Effector memory CD8-positive, alpha-beta T cell (primary cell): ENCODE measurements at places on chromosomes 4 and X.

DNA sequence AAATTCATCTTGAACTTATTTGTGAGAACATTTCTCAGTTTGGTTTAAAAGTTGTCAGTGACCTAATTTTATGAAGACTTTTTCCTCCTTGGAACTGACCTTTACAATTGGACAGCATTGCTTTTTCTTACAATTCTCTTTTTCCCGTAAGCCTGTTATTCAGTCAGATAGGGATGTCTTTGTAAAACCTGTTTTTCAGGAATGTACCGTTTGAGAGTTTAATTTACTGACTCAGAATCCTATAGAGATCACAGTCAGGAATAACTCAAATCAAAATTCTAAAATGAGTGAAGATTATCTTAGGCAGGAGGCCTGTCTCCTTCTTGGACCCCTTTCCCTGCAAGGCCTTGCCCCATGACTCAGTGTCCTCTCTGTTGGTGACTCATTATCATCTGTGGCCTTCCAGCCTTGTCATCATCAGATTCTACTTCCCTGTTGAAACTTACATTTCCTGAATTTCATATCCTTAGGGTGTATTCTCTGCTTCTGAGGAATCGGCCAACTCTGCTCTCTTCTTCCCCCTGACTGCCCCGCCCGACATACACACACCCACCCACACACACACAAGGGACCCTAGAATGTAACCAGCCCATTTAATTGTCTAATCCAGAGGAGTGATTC, 99.8 kb downstream of the ARHGAP10 start:
- no peak for DNase-seq

GRCh38 chr4:25970691-25971432, 56.8 kb downstream of the SMIM20 start:
- no peak for DNase-seq

GRCh38 chrX:134898440-134898839, 92.4 kb upstream of the SMIM10 start:
- no peak for DNase-seq

GRCh38 chr4:95957054-95957453, 117.2 kb downstream of the PDHA2 start:
- no peak for DNase-seq

- DNase-seq: no peak
Observed at GRCh38 chr4:76546759-76547742, 112.0 kb downstream of the SHROOM3 start.

- DNase-seq: no peak
Observed at GRCh38 chr4:24862073-24862751, 50.6 kb downstream of the CCDC149 start.

DNA sequence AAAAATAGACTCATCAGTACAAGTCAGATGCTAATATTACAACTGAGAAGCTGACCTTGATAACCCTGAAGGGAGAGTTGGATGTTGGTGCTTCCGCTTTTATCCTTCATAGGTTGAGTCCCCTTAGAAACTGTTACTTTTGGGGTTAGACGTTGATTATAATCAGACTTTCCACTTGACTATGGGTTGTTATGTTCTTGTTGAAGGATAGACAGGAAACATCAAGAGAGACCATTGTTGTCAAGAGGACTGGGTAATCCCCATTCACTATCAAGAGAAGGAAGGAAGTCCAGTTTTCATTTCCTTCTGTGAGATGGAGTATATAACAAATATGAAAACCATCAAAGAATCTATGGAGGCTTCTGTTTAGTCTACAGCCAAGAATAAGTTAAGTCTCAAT, 229.9 kb upstream of the AFF2 start:
- no peak for DNase-seq

GRCh38 chr4:151325949-151326246, 493 bp upstream of the SH3D19 start:
- no peak for DNase-seq

GRCh38 chr4:119314356-119314755, 7.6 kb downstream of the FABP2 start:
- DNase-seq: no peak

DNA sequence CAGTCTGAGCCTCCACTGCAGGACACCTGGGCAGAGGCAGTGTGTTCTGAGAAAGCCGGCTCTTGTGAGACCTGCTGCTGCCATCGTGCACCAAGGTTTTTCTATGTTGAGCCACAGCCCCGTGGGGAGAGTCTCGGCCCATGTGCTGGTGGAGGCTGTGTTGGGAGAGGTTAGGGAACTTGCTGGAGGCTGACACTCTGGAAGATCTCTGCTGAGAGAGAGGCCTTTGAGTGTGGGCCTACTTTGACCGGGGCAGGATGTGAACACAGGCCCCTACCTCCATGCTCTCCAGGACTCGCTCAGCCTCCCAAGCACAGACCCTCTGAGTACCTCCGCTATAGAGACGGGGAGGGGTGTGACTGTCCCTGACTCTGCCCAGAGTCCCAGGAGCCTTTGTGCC, 1.3 kb upstream of the S100P start:
- no peak for DNase-seq

- DNase-seq: peak; percentile 83
Observed at GRCh38 chr4:113547487-113548042, 214.0 kb downstream of the CAMK2D start.

DNA sequence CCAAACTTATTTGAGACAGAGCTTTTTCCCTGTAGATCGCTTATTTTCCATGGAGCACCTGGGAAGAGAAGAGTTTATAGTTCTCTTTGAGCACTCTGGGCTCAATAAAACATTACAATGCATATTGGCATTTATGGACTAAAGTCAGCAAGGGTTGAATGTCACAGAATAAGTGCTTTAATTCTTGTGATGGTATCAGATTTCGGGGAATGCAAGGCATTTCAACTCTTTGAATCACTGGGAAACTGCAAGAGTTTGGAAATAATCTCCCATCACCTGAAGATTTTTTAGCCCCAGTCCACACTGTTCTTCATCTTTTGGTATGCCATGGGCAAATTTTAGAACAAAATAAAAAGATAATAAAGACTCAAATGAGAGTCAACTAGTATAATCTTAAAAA, 111.5 kb upstream of the WDFY3 start:
- DNase-seq: no peak

DNA sequence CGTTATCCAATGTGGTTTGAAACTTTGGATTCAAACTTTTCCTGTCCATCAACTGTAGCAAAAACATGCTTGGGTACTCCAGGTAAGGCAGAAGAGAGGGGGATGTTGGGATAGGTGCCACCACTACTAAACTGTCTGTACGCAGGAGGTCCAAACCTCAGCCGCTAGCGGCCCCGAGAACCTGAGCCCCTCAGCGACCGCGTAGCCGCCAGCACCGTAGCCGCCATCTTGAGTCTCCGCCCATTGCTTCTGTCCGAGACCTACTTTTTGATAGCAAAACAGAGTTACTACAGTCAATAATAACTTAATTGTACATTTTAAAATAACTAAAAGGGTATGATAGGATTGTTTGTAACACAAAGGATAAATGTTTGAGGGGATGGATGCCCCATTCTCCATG, 119.9 kb upstream of the GRID2 start:
- no peak for DNase-seq

GRCh38 chrX:8879750-8880149, 78.6 kb upstream of the FAM9A start:
- DNase-seq: peak; percentile 1

DNA sequence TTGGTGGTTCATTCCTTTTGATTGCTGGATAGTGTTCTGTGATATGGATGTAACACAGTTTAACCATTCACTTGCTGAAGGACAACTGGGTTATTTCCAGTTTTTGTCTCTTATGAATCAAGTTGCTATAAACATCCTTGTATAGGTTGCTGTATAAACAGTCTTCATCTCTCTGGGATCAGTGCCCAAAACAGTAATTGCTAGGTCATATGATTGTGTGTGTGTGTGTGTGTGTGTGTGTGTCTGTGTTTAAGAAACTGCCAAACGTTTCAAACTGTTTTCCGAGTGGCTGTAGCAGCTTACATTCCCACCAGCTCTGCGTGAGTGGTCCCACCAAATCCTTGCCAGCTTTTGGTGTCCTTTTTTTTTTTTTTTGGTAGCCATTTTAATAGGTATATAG, 60.4 kb downstream of the F11 start:
- DNase-seq: no peak

DNA sequence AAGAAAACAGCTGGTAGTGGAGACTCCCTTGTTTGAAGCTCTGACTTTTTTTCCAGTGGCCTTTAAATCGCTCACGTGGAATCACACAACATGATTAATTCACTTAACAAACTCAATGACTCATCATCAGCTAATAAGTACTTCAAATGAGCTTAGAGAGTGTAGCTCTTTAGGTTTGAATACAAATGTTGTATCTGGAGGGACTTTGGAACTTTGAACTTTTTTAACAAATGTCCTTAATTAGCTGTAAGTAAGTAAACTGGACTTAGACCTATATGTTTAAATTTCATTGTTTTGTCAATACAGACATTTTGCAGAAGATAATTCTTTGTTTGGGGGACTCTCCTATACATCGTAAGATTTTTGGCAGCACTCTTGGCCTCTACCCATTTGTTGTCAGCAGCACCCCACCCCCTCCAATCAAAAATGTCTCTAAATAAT, 581.1 kb downstream of the SPRY1 start:
- no peak for DNase-seq

GRCh38 chr4:53371843-53372521, 5.5 kb upstream of the FIP1L1 start:
- no peak for DNase-seq

DNA sequence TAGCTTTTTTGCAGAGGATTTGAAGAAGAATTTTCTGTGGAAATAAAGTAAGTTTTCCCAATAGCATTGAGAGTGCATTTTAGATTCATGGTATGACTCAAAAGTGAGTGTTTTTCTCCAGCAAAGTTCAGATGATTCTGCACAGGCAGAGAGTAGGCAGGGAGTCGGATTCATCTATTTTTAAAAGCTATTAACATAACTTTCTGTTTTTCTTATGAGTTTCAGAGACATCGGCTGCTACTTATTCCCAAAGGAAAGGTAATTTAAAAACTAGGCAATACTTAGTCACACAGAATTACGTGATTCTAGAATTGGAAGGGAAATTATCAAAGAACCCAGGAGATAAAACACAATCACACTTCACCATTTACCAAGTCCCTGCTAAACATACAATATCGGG, 4.4 kb downstream of the CCDC110 start:
- no peak for DNase-seq

GRCh38 chrX:1322393-1322792, 14.2 kb upstream of the IL3RA start:
- no peak for DNase-seq

GRCh38 chrX:2583194-2584162, 82.7 kb upstream of the DHRSX start:
- no peak for DNase-seq

- DNase-seq: no peak
Observed at GRCh38 chr4:183905081-183905592, at the start of gene STOX2. TSS of gene STOX2 (plus strand) at chr4:183905307. CDS start at chr4:183906791, 1,484 bp downstream.

- DNase-seq: no peak
Observed at GRCh38 chrX:110245011-110245410, 72.9 kb downstream of the AMMECR1 start.

DNA sequence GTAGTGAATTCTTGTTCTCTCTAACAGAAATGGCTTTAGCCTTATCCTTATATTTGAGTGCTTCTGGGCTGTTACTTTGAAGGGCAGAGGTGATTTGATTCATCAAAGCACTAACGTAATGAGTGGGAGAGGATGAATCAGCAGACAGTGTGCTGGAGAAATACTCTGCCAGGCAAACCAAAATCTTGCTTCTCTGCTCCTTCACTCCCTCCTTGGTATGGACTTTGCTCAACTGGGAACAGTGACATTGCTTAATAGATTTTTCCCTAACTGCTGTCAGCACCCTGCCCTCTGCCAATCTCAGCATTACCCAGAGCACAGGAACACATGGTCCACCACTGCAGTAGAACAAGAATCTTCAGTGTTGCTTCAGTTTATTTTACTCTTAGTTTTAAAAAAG, 56.0 kb downstream of the PDLIM5 start:
- DNase-seq: no peak

DNA sequence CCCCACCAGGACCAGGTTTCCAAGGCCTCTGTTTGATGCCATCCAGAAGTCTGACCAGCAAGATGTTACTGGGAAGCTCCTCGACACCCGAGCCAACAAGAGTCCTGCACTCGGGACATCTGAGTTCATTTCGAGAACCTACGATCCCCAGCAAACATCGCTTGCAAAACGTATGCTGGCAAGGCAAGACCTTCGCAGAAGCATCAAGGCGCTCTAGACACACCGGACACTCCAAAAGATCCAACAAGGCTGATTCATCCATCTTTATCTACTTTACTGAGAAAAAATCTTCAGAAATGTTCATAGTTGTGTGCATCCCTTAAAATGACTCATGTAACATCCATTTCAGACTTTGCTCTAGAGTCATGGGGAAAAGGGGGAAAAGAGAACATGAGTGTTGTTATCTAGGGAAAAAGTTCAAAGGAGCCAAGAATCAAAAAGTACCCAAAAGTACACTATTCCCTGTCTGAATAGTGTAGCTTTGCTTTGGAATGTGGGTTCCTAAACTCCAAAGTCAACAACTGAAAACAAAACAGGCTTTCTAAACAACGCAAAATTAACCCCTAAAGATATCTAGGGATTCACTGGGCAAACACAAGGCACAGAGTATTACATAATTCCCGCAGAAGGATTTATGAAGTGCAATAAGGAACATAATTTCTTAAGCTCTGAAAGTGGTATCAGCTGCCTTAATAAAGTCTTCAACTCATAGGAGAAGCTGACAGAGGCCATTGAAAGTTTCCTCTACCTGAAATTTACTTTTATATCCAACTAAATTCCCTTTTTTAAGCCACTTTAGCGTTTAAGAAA, 1.6 kb downstream of the SH3RF1 start:
- no peak for DNase-seq

GRCh38 chrX:98068024-98068580, 1184.4 kb downstream of the RPA4 start:
- DNase-seq: no peak

- DNase-seq: no peak
Observed at GRCh38 chr4:57607566-57608180, 497.5 kb upstream of the IGFBP7 start.
